Cortex of kidney (tissue), 1 donor: ENCODE measurements at places on chromosomes 6 and 20.

GRCh38 chr20:20695250-20695816 lies 17.1 kb downstream of the RALGAPA2 start:
- DNase-seq, result no peak

- no peak for DNase-seq
These were observed 272.5 kb upstream of the SOX4 start for GRCh38 chr6:21321076-21321475.

DNA sequence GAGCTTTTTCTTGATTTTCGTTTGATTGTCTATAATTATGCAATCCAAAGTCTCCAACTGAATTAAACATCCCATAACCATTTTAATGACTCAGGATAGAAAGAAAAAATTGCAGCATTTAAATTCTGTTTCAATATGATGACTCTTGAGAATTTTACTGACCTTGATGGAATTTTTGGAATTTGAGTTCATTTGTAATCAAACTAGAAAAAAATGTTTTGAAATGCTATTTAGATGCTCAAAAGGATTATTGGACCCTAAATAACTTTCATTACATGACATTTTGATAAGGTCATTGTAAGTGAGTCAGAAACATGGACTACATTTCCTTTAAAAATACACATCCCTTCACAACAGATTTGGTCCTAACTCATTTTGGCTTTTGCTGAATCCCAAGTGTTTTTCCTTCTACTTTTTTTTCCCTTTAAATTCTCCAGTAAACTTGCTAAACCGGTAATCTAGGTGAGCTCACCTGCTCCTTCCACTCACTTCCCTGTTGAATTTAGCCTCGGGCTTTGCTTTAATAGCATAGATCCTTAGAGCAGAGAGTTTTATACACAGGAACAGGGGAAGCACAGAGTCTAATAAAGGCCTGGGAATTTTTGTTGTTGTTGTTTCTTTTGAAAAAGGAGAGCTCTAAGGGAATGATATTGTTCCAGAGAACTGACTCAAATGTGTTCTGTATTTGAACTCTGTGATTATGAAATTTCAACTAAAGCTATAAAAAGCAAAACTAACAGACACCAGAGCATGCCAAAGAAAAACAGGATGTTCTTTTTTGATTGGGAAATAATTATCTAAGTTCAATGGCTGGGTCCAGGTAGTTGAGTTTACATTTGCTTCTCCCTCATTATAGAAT lies 1088.2 kb upstream of the CITED2 start:
- no peak for DNase-seq

GRCh38 chr6:103107985-103108384 lies 1714.5 kb downstream of the GRIK2 start:
- no peak for DNase-seq

DNA sequence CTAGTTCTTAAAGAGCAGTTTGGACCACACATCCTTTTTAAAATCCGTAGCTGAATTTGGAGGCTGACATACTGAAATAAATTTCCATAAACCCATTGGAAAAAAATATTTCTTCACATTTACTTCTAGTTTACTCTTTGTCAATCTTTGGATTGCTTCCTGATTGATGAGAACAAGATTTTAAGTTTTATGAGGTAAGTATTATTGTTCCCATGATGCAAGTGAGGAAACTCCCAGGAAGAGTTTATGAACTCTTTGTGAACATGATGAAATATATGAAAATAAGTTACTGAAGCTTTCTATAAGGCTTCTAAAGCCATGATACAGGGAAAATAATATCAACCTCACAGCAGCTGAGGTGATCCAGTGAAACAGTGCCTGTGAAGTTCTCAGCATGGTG lies 320.0 kb downstream of the GJA1 start:
- no peak for DNase-seq

DNA sequence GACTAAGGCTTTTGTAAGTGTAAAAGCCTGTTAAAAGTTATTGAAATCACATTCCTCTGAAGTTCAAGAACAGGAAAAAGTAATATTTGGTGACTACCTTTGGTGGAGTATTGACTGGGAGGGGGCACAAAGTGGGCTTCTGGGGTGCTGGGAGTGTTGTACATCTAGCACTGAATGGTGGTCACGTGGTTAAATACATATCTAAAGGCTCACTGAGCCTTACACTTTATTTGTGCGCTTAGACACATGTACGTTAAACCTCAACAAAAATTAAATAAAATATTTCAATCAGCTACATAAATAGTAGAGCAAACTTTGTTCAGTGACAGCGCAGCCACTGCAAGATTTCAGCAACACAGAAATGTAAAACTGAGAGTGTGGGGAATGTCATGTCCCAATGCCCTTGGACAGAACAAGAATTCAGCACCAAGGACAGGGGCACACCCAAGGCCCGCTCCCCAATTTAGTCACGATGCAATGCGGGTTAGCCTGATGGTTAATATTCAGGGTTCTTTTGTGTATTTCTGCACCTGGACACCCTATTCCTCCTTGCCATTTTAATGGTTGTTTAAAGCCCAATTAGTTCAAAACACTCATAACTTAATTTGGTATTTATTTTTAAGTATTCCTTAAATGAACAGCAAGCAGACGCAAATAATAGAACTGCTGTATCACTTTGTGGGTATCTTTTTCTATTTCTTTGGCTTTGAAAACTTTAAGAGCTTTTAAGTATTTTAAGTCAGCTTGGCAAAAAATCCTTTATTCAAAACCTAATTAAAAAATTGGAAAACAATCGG lies 37.4 kb downstream of the ANGPT4 start:
- DNase-seq, result no peak

DNA sequence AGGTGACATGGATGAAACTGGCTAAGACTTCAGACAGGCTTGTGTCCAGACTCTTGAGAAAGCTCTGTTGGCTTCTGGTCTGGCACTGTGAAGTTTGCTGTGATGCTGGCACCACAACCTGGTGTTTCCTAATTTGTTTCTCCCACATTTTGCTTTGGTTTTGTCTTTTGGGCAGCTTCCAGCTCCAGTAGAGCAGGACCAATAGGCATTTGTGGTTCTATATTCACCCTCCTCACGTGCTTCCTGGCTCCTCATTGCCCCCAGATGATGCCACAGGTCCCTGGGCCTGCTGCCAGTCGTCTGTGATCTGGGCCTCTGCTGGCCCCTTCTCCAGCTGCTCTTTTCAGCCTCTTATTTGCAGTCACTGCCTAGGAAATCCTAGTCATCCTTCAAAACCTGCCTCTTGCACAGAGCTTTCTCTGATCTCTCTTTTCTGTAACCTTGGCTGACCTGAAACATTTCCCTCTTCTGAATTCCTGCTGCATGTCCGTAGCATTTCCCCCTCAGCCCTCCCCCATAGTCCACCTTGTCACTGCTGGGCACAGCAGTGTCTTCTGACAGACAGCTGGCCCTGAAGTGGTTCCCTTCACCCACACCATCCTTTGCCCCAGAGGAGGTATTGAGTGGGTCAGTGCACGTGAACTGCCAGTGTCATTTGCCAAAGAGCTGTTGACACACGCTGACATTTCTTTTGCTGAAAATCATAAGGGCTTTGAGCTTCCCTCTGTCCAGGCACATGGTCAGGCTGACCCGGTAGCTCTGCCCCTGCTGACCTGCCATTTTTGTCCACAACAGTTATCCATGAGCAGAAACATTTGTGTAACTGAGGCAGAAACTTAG lies 63.0 kb downstream of the PTPN1 start:
- DNase-seq, result no peak
